H7 (cell line): ENCODE measurements at places on chromosomes 16 and 17.
A peak's percentile ranks its signal among the peaks of the same experiment; 100 is the strongest.

GRCh38 chr16:2180962-2181923 lies 15.2 kb downstream of the CASKIN1 start:
- DNase-seq: peak; percentile 91

DNA sequence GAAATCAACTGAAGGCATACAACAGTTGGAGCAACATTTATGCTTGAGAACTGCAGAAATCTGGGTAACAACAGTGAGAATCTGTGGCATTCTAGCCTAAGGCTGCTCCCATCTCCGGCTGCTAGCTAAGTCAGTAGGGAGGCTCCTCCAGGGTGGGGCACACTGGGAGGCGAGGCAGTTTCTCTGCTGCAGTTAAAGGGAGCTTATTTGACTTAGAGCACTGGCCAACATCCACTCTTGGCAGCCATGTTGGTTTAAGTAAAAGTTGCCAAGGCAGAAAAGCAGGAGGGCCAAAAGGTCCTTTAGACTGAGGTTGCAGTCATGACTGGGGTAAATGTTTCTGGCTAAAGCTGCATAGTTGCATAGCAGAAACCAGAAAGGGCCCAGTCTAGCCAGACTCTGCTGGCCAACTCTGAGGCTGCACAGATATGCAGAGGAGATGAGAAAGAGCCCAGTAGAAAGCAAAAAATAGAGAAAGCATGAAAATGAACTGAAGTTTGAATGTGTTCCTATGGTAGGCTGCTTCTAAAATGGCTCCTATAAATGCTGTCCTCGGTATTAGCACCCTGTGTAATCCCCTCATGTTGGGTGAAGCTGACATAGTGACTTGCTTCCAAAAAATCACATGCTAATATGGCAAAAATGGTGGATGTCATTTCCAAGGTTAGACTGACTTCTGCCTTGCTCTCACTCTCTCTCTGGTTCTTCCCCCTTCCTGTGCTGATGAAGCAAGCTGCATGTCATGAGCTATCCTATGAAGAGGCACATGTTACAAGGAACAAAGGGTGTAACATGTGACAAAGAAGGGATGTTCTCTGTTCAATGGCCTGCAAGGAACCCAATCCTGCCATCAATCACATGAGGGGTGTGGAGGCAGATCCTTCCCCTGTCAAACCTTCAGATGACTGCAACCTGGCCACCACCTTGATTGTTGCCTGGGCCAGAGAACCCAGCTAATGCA lies 3.7 kb upstream of the C16orf78 start:
- no peak for DNase-seq

DNA sequence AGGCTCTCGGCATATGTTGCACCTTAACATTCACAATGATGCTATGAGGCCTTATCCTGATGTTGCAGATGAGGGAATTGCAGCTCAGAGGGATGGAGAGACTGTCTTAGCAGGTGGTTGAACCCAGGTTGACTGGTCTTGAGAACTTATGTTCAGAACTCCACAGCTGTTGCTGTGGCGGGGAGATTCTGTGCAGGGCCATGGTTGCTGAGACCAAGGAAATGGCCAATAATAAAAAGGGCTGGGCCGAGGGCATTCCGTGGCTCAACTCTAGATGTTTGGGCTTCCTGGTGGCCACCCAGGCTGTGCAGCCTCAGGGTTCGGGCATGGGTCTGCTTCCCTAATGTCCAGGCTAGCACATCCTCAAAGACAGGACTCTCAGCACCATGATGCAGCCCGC lies 5.9 kb downstream of the KSR1 start:
- no peak for DNase-seq

DNA sequence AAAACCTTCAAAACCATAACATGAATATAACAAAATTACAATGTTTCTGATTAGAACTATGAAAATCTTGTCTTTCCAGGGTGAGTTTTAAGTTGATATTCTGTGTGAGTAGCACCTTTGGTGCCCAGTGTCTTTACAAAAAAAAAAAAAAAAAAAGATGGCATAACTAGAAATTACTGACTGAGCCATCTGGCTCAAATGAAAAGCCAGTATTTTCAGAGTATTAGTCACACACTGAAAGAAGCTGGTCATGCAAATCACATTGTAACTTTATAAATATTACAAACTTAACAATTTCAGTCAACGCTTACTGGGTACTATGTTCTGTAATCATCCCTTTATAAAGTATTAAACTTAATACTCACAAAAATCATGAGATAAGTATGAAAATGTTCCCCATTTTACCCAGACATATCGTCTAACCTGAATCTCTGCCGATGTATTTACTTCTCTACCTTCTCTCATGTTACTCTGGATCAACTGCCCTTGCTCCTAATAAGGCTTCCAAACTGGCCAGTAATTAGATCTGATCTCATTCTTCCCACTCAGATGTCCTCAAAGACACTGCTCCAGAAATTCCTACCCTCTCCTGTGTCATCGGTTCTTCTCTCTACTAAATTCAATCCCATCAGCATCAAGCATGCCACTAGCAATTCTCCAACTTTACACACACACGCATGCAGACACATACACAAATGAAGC lies 25.4 kb downstream of the UBE2G1 start:
- DNase-seq: no peak

GRCh38 chr17:2214929-2215615 lies 88.5 kb downstream of the SMG6 start:
- no peak for DNase-seq

DNA sequence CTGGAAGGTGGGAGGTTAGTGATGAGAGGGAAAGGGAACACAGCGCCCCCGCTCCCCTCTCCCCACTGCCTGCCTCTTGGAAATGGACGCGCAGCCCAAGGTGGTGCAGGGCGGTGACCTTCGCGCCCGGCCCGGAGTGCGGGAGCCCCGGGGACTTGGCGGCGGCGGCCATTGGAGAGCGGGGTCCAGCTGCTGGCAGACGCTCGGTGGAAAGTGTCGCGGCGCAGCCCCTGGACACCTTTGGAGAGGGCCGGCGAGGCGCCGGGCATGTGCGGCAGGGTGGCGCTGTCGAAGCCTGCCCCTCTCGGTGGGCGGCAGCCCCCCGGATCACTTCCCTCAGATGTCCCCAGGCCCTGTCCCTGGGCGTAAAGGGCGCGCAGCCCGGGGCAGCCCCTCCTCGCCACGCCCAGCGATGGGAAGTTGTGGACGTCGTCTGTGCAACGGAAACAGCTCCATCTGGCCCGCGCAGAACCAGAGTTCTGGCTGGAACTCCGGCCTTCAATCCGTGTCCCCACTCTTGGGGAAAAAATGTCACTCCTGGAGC lies 16.7 kb downstream of the SALL1 start:
- DNase-seq: peak; percentile 84

DNA sequence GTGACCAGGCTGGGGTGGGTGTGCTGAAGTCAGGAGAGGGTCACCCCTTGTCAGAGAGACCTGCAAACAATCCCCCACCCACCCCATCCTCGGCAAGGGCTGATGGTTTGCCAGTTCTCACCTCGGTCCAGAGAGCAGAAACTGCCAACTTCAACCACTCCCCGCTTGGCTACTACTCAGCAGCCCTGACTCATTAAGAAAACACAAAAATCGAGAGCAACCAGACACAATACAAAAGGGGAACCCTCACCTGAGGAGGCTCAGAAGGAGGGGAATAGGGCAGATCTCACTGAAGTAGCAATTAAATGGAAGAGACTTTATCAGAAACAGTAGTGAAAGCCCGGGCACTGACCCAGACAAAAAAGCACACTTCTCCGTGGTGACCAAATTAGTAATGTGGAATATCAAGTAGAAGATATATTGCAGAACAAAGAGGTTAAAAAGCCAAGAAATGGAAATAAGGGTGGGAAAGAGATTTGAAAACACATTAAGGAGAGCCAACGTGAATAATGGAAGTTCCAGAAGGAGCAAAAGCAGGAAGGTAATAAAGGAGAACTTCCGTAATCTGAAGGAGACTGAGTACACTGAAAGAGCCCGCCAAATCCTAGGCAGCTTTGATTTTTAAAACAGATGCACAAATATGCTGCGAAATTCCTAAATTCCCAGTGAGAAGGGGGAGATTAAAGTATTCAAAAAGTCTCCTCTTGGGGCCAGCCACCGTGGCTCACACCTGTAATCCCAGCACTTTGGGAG lies 23.6 kb downstream of the CENPV start:
- DNase-seq: no peak
